ENCODE measurements at places on chromosomes 16 and 17.

DNA sequence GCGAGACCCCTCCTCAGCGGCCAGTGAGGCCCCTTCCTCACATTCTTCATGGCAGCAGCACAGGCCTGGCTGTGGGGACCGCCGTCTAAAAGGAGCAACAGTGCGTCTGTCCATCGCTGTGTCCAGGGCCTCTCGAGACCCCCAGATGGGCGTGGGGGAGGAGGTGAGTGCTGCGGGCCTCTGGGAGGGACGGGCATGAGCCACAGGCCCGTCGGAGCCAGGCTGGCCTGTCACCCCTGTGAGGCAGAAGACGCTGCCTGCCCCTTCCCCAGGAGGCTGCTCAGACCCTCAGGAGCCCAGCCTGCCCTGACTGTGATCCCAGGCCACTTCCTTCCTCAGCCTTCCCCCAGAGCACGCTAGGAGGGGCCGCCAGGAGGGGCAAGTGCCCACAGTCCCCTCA, 2.1 kb upstream of the PYCR1 start:
- no peak for DNase-seq

DNA sequence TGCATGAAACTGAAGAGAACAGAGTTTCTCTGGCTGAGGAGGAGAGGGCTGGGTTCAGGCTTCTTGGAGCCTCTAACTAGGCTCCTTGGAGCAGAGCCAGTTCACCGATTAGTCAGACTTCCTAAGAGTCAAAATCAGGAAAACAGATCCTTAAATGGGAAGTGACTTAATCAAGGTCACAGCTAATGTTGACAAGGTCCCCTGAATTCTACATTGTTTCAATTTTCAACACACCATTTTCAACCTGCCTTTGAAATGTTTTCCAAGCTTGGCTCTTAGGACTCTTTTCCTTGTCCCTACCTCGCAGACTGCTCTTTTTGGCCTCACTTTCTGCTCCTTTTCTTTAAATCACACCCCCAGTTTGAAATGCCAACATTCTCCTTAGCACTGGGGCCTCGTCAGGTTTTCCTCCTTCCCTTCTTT, 16.3 kb downstream of the MYL4 start:
- no peak for DNase-seq

DNA sequence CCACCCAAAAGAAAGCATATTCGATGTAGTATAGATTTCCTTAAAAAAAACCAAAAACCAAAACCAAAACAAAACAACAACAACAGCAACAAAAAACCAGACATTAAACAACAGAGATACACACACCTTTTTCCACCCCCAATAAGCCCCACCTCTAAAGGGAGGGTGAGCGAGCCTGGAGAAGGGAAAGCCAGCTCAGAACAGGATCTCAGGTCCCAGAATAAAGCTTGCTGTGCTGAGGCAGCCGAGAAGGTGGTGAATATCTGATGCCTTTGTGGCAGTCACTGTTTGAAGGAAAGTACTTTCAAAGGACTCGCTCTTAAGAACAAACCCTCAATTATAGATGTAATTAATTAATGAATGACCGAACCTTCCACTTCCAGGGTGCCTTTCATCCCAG, 470 bp downstream of the KRT23 start:
- DNase-seq: no peak

DNA sequence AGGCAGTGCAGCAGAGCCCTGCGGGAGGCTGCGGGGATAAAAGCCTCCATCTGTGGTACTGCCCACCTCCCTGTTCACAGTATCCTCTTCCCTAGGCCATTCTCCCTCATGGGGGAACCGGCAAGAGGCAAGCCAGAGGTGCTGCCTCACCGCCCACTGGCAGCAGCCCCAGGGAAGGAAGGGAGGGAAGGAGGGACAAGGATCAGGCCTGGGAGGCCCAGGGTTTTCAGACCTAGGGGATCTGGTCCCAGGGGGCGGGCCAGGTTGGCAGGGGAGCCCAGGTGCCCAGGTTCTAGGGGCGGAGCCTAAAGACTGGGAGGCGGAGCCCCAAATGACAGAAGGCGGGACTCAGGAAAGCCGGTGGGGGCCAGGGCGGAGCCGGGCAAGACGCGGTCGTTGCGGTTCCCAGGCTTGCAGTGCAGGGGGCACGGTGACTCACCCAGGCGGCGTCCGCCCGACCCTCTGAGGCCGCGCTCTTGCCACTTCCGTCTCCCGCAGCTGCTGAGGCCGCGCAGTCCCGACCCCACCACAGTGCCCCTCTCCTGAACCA, 3.0 kb upstream of the MTMR4 start:
- DNase-seq: no peak

DNA sequence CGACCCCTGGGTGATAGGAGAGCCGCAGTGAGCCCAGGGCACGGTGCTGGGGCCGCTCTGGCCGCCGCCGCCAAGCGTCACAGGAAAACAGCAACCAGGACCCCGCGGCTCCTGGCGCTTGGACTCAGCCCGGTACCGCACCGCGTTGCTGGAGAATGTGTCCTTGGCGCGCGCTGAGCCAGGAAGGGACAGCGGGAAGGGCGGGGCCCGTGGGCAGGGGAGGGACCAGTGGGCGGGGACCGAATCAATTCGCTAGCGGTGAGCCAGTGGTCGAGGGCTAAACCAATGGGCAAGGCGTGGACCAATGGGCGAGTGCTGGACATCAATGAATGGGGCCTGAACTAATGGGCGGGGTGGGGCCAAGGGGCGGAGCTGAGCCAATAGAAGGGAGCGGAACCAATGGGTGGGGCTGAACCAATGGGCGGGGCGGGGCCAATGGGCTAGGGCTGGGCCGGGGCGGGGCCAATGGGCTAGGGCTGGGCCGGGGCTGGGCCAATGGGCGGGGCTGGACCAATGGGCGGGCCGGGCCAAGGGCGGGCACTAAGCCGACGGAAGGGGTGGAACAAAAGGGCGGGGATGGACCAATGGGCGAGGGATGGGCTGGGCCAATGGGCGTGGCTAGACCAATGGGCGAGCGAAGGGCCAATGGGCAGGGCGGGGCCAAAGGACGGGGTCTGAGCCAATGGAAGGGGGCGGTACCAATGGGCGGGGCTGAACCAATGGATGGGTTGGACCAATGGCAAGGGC, 6.3 kb upstream of the FLYWCH1 start:
- DNase-seq: peak; percentile 99

- DNase-seq: no peak
These were observed 16.1 kb downstream of the CCR7 start for GRCh38 chr17:40548982-40549685.

DNA sequence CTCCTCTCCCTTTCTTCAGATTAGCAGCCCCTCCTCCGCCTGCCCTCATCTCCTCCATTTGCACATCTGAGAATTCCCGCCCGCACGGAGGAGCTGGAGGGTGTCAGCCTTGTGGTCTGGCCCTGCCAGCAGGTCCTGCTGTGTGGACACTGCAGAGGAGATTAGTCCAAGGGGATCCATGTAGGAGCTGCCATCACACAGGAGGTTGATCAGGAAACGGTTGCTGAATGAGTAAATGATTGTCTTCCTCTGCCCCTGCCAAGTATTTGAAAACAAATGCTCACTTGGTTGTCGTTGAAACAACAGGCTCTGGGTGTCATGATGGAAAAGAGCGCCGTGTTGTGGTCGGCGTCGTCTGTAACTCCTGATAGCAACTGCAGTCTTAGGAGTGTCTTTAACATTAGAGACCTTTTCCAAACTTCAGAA, 63.8 kb upstream of the CHMP6 start:
- DNase-seq: no peak

GRCh38 chr16:67370661-67371060, 22.6 kb downstream of the TPPP3 start:
- no peak for DNase-seq

- no peak for DNase-seq
These were observed 12.0 kb downstream of the HS3ST6 start for GRCh38 chr16:1906055-1906845.

DNA sequence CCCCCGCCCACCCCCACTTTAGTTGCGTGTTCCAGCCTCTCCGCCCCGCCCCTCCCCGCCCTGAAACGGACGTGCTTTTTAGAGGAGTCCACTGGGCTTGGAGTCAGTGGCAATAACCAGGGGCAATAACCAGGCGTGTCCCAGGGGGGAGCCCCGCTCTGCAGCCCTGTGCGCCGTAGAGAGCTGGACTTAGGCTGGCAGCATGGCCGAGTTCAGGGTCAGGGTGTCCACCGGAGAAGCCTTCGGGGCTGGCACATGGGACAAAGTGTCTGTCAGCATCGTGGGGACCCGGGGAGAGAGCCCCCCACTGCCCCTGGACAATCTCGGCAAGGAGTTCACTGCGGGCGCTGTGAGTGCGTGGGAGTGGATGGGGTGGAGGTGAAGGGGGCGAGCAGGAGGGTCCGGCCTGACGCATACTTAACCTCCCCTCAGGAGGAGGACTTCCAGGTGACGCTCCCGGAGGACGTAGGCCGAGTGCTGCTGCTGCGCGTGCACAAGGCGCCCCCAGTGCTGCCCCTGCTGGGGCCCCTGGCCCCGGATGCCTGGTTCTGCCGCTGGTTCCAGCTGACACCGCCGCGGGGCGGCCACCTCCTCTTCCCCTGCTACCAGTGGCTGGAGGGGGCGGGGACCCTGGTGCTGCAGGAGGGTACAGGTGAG, at the start of gene ALOX15B:
Gene ALOX15B (plus strand): TSS at position 106 of the 657 bp plus-strand sequence. CDS start 97 bp downstream, at position 203.
- no peak for DNase-seq

DNA sequence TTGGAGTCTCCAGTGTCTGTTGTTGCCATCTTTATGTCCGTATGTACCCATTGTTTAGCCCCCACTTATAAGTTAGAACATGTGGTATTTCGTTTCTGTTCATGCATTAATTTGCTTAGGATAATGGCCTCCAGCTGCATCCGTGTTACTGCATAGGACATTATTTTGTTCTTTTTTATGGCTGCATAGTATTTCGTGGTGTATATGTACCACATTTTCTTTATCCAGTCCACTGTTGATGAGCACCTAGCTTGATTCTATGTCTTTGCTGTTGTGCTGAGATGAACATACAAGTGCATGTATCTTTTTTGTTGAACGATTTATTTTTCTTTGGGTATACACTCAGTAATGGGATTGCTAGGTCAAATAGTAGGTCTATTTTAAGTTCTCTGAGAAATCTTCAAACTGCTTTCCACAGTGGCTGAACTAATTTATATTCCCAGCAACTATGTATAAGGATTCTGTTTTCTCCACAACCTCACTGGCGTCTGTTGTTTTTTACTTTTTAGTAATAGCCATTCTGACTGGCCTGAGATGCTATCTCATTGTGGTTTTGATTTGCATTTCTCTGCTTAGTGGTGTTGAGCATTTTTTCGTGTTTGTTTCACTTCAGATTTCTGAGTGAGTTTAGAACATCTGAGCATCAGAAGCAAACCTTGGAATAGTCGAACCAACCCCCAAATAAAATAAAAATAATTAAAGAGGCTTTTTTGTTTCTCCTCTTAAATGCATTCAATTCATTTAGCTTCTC, 304.7 kb downstream of the ZFHX3 start:
- no peak for DNase-seq

GRCh38 chr17:32240750-32241149, 24.9 kb upstream of the RHBDL3 start:
- no peak for DNase-seq

DNA sequence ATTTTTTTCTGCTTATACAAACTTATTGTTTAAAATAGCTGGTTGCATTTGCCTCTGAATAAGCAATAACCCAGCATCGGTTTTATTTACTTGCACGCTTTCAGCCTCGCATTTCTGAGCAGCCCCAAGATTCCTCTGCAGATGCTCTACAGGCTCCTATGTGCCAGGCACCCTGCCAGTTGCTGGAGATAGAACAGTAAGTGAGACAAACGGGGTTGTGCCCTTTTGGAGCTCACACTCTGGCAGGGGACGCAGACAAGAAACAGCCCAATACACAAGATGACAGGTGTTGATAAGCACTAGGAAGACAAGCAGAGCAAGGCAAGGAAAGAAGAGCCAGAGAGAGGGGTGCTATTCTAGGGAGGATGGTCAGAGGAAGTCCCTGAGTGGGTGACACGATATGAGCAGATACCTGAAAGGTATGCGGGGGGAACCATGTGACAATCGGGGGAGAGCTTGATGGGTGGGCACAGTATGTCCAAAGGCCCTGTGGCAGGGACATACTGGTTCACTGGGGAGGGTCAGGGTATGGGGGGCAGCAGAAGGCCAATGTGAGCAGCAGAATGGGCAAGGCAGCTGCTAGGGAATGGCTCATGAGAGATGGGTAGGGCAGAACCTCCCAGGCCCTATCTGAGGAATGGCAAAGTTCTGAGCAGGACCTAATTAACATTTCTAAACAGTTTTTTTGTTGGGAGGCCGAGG, 18.7 kb upstream of the ADORA2B start:
- no peak for DNase-seq

DNA sequence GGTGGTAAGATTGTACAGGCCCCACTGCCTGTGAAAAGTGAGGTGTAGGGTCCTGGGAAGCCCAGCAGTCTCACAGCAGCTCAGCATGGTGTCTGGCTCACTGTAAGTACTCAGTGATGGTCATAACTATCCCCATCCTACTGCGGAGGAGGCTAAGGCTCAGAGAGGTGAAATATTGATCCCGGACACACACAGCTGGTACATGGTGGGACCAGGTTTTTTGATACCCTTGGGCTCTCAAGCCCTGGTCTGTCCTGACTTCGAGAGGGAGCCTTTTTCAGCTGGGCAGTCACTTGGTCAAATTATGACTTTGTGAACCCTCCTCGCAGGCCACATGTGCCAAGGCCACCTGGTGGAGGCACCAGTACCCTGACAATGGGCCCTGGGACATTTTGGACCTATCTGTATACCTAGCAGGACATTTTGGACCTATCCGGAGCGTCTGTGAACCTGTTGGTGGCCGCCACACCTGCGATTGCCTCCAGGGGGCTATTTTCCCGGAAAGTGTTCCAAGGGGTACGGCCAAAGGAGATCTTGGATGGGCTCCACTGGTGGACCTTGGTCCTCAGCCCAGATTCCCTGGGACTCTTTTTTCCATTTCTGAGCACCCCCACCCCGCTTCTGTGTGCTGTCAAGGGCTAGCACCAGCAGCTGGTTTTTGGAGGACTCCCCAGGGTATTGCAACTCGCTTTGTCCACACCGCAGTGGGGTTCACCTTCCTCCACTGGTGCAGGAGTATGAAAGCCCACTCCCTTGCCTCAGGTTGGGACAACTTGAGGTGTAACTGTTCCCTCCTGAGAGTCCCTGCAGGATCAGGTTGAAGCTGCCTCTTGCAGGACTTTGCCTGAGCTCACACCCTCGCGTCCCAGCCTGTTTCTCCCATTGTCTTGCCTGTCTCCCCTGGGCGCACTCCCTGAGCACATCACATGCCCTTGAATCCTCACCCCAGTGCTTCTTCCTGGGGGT, 83.6 kb upstream of the NKD1 start:
- DNase-seq: no peak

GRCh38 chr16:24626256-24626655, 86.9 kb downstream of the RBBP6 start:
- no peak for DNase-seq

DNA sequence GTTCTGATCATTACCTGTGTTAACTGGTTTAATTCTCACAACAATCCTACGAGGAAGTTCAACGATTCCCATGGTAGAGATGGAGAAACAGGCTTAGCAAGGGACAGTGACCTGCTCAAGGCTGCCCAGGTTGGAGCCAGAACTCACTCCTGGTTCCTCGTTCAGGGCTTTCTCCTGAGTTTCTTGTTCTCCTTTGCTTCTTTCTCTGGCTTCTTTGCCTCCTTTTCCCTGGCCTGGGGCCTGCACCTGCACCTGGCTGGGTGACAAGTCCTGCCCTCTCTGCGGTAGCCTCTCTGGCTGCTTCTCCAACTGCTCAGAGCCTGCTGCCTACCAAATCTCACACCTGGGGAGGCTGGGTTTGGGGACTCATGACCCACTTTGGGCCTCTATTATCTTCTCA, 2.8 kb downstream of the CCL22 start:
- DNase-seq: no peak

GRCh38 chr17:50311112-50311460, 34.8 kb upstream of the XYLT2 start:
- no peak for DNase-seq

- no peak for DNase-seq
These were observed 34.4 kb upstream of the ZCCHC14 start for GRCh38 chr16:87527055-87527724.

GRCh38 chr16:65888201-65888600, 478.3 kb upstream of the CDH5 start:
- no peak for DNase-seq

All from stimulated activated CD4-positive, alpha-beta T cell treated with anti-CD3 and anti-CD28 coated beads, Interleukin-1b, Interleukin-23, amount 100 ng/mL, for 48 hours (primary cell).